ENCODE measurements at places on chromosomes 11 and 22.

DNA sequence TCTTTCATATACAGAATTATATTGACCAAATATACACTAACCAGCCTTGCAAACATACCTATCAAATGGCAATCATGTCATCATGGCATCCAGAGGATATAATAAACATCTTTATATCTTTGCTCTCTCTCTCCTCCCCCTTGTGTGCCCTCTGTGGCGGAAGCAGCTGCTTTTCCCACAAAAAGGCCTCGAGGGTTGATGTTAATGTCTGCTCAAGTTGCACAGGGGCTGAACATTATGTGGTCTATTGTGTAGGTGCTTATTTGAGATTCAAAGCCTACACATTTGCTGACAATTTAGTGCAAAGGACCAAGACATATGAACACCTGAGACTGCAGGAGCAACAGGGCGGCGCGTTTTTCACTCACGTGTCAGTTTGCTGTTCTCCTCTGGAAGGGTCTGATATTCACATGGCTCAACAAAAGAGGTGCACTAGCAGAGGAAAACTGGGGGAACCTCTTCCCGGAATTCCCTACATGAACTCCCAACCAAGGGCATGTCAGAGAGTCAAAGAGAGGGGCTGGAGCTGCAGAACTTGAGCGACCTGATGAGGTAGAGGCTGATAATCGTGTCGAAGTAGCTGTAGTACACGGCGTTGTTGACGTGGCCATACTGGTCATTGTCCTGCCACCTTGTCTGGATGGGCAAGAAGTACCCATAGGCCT lies 138.8 kb downstream of the RCN1 start:
- DNase-seq = no peak

DNA sequence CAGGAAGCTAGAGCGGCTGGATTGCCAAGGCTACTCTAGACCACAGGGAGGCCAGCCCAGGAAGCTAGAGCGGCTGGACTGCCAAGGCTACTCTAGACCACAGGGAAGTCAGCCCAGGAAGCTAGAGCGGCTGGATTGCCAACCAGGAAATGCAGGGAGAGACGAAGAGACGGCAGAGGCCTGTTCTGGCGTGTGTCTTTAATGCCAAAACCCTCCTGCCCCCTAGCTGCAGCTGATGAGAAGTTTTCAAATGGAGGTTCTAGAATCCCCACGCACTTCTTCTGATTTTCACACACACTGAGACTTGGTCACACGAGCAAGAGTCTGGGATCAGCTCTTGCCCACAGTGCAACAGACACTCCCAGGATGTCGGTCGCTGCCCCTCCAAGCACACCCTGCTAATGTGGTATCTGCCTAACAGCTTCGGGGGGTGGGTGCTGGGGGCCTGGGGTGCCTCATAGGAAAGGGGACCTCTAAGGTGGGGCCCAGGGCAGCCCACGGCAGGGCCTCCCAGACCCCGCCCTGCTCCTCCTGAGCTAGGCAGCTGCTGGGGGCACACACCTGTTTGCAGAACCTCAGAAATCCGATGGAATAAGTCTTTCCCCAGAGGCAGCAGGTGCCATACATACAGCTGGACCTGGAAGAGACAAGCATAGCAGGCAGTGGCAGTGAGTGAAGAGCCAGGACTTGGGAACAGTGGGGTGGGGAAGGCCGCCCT lies 28.5 kb downstream of the MAFF start:
- DNase-seq = no peak

DNA sequence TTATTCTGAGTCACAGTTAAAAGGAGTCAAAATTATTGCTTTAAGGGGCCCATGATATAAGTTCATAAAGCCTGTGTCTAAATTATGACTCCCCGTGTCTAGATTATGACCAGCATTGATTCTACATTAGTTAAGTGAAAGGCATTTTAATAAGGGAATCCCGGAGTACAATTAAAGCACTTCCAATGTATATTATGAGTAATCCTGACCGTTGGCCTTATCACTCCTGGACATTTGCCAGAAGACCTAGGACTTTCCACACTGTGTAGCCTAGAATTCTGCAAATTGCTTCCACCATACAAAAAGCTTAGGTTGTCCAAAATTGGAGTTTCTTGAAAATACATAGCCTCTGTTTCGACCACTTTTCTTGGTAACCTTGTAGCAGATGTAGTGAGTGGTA lies 1292.6 kb downstream of the LRRC4C start:
- no peak for DNase-seq

DNA sequence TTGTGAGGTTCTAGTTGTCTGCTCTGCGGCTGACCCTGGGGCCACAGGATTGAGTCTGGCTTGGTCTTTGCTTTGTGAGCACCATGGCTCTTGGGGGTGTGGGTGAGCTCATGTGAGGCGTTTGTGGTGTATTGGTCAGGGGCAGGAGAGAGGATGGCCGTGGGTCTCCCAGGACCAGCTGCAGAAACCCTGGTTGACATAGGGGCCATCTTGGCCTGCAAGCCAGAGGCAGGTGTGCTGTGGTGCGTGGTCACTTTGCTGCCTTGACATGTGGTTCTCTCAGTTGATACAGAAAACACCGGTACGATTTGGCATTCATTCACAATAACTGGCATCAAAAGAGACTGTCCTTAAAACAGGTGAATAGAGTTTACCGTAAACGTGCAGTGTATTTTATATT lies 11.3 kb downstream of the PHRF1 start:
- DNase-seq = no peak

- DNase-seq = no peak
These were observed 16.5 kb upstream of the CSTF3 start for GRCh38 chr11:33177676-33178336.

GRCh38 chr11:17256512-17256911 lies 20.0 kb upstream of the NUCB2 start:
- no peak for DNase-seq
